ENCODE measurements at places on chromosomes 12 and 14. TPM values are rescaled to one million over a fixed set of nuclear protein-coding genes. Genes with fewer than 3 reads are reported as not detected.

Gene NPFF
- 0.40 TPM for polyA plus RNA-seq

- no peak for DNase-seq
Measured at GRCh38 chr12:75951399-75952278, 79.9 kb downstream of the PHLDA1 start.

DNA sequence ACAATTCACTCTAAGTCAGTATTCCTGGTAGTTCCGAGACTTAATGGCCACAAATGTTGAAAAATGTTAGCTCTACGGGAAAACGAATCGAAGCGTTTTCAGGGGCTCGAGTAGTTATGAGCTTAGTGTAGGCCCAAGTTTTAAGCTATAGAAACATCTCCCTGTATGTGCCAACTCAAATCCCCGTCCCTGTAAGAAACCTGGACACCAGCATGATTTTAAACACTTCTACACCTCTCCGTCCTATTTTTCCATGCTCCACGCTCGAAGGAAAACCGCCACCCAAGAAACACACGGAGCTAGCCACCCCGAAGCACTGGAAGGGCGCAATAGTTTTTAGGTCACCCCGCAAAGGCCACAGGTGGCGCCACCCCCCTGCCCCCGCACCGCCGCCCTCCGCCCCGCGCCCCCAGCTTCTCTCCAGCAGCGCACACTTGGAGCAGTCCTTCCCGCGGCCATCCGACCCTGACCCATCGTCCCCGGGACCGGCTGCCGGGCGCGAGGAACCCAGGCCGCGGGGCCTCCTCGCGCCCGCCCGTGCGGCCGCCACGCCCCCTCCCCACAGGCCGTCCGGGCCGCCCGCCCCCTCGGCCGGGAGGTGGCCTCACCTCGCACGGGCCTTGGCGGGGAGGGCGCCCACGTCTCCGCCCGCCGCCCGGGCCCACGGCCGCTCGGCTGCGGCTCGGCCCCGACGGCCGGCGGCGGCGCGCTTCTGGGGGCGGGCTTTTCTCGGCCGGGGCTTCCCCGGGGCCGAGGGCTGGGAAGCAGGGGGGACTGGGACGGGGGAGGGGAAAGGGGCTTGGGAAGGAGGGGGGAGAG lies 522 bp downstream of the R3HDM2 start:
- DNase-seq = no peak

DNA sequence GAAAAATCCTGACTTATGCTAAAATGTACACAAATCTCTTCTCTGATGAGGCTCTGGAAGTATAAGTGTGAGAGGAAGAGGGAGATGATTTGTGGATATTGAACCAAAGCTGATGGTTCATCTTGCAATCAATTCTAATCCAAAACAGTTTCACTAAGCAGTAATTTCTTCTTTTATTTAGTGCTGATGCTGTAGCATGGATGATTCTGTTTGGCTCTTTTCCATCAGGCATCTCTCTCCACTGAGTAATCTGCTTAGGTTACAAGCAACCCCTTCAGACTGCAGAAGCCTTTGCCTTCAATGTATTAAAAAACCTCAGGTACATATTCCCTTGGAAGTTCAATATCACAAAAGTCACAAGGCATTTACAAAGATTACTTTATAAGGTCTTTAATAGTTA lies 159.1 kb upstream of the CCDC198 start:
- DNase-seq = no peak

GRCh38 chr14:22380571-22381407 lies 208.2 kb downstream of the DAD1 start:
- no peak for DNase-seq

GRCh38 chr14:100281286-100282082 lies 24.8 kb downstream of the SLC25A29 start:
- no peak for DNase-seq

DNA sequence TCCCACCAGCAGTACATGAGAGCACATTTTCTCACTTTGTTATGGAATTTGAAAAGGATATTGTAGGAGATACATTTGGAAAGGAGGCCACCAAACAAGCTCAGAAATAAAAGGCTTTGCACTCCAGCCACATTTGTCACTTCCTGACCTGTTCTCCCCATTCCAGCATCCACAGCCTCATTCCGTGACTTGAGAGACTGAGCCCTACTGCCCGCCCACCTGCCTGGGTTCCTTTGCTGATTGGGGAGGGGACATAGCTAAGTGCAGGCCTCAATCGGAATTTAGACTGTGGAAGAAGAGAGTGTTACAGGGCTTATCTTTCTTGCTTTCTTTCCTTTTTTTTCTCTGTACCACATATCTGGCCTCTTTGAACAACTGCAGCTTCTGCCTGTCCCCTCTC lies 735.4 kb upstream of the TMEM132C start:
- DNase-seq = no peak

- DNase-seq = no peak
Measured at GRCh38 chr12:111168009-111168900, 200.6 kb downstream of the PHETA1 start.

GRCh38 chr12:117032593-117033381 lies 66.4 kb downstream of the TESC start:
- no peak for DNase-seq
